ENCODE measurements at places on chromosomes 4 and X.

DNA sequence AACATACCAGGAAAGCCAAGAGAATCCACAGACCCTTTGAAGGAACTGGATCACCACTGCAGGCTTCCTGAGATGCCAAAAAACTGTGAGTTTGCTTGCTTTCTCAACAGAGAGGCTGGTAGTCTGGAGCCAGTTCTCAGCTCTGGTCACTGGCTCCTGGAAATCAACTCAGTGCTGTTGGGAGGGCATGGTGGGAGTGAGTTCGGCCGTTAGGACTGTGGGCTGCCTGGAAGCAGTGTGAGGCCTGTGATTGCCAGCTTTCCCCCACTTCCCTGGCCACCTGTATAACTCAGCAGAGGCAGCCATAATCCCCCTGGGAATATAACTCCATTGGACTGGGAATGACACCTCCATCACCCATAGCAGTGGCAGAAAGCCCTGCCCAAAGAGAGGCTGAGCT, 122.0 kb upstream of the FSTL5 start:
- no peak for DNase-seq

DNA sequence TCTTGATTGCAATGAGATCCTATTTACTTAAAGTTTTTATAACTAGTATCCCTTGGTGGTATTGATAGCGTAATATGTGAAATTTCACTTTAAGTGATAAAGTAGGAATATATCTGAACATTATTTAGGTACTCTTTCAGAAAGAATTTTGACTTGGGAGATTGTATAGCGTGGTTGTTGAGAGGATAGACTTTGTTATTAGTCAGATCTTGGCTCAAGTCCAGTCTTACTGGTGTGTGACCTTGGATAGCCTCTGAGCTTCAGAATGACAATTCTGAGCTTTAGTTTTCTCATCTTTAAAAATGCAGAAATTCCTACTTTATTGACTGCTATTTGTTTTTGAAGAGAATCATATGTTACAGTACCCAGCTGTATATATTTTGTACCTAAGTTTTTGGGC, 32.6 kb downstream of the DCK start:
- DNase-seq, result no peak

GRCh38 chr4:186704057-186704456, 19.6 kb downstream of the FAT1 start:
- DNase-seq, result no peak

GRCh38 chrX:5632061-5632614, 596.5 kb downstream of the NLGN4X start:
- DNase-seq, result peak; percentile 0

- DNase-seq, result no peak
Measured at GRCh38 chr4:10747186-10747585, 62.6 kb upstream of the CLNK start.

GRCh38 chr4:17817027-17817426, 6.2 kb downstream of the NCAPG start:
- DNase-seq, result no peak

- DNase-seq, result no peak
Measured at GRCh38 chr4:80069108-80069836, 3.8 kb downstream of the ANTXR2 start.

- DNase-seq, result no peak
Measured at GRCh38 chrX:124690495-124690894, 344.1 kb downstream of the SH2D1A start.

- no peak for DNase-seq
Measured at GRCh38 chr4:73055241-73055897, 14.1 kb downstream of the COX18 start.

- no peak for DNase-seq
Measured at GRCh38 chr4:138866314-138866713, 149.3 kb upstream of the NOCT start.

- DNase-seq, result no peak
Measured at GRCh38 chr4:125836597-125837195, 521.9 kb downstream of the FAT4 start.

GRCh38 chr4:152032722-152033131, 271.9 kb upstream of the GATB start:
- no peak for DNase-seq

DNA sequence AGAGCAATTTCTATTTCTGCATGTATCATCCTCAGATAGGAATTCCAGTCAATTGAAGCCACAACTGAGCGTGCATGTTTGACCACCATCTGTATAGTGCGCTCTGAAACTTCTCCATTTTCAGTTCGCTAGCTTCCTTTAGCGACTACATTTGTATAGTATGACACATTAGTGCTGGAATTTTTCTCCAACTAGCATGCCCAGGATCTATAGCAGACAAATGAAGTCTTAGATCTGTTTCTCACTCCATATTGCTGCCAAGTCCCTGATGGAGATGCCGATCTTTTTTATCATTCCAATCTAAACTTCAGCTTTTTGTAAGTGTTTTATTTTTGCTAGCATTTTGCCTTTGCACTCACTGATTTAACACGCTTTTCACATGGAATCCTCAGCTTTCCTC, 774.8 kb upstream of the TENM3 start:
- DNase-seq, result no peak

GRCh38 chr4:52290466-52290865, 239.4 kb downstream of the SPATA18 start:
- DNase-seq, result no peak

DNA sequence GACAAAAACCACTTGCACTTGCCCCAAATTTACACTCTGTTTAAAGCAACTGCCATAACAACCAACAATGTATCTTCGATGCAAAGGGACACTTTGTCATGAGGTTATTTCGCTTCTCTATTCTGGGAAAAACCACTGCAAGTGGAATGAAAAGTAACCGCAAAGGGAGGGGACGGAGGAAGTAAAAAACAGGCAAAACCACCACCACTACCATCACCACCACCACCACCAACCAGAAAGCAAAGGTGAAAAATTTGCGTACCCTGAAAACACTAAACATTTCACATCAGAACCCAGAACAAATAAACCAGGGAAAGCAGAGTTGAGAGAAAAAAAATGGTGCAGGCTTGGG, 1.2 kb upstream of the N4BP2 start:
- peak; percentile 18 for DNase-seq

DNA sequence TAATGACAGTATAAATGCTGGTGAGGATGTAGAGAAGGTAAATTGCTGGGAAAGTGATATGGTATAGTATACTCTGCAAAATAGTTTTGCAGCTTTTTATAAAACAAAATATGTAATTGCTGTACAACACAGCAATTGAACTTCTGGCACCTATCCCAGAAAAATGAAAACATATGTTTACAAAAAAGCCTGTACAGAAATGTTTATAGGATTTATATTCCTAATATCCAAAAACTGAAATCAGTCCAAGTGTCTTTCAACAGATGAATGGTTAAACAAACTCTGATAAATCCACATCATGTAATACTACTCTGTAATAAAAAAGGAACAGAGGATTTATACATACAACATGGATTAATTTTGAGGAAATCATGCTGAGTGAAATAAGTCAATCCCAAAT, 198.4 kb upstream of the ACTRT1 start:
- DNase-seq, result no peak

DNA sequence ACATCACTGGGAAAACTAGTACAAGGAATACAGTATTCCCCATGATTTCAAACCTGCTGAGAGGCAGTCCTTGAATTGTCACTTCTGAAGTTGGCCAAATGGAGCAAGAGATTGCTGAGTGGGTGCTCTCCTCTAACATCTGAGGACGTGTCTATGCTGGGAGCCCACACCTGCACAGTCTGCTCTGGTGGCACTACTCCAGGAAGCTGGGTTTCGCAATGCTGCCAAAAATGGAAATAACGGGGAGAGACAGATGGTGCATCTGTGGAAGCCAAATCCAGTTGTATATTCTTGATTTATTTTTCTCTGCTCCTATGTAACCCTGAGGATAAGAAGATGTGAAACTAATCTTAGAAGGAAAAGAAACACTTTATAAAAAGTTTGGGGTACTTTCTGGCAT, 240.1 kb upstream of the CTSO start:
- DNase-seq, result no peak

DNA sequence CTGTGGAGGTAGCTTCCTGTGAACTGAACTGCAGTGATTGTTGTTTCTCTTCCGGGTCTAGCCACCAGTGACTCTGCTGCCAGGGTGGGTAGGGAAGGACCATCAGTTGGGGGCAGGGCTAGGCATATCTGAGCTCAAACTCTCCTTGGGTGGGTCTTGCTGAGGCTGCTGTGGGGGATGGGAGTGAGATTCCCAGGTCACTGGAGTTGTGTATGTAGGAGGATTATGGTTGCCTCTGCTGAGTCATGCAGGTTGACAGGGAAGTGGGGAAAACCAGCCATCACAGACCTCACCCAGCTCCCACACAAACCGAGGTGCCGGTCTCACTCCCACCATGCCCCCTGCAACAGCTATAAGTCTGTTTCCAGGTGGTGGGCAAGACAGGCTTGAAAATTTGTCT, 1937.8 kb downstream of the PCDH7 start:
- DNase-seq, result no peak

GRCh38 chr4:55178226-55179005, 53.0 kb upstream of the KDR start:
- no peak for DNase-seq

DNA sequence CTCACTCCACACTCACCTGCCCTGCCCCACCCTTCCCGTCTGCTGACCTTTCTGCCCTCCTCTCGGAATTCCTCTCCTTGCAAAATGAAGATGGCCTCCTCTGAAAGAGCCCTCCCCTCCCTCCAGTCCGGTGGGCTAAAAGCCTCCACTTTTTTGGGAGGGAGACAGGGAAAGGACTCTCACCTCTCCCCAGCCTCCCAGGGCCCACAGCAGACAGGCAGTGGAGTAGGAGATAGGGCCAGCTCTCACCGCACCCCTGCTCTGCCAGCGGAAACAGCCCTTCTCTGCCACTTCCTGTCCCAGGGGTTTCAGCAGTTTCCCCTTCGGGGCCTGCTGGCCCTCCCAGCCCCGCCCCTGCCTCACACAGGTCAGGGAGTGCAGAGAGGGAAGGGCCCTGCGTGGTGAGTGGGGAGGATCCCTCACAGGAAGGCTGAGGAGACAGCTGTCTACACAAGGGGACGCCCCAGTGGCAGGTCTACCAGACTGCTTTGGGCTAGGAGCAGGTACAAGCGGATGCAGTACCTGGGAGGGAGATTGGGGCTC, 18.2 kb downstream of the ELF4 start:
- DNase-seq, result no peak

DNA sequence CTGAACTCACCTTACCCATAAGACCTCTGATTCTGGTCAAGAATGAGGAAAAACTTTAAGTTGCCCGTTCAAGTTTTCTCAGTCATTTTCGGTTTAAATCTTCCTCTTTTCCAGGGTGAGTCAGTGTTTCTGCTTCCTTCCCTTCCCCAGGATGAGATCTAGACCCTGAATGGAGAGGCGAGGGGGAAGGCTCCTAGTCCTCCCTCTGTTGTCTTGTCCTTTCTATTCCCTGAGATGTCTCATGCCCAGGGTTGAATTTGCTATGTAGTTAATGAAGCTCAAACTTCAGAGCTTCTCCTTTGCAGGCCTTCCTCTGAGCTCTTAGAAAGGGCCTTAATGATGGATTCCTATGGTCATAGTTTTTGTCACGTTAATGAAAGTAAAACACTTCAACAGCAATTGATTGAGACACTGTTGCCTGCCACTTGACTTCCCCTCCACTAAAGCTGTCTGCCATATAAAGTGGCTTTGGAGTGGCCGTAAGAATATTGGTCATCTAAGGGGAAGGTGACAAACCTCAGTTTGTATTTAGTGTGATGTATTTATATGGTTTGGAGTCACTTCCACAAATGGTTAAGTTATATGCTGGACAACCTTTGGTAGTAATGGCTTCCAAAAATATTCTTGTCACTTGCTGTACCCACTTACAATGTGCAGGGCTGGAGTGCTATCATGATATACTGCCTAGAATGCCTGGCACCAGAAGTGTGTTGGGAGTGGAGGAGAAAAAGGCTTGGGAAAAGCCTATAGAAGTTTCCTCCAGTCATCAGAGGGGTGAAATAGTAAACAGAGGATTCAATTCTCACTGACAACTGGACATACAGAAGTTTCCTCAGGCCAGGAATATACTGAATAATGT, 24.3 kb upstream of the GPRIN3 start:
- no peak for DNase-seq

- DNase-seq, result no peak
Measured at GRCh38 chrX:5431823-5432222, 796.8 kb downstream of the NLGN4X start.

- peak; percentile 76 for DNase-seq
Measured at GRCh38 chrX:46327566-46328115, 217.6 kb downstream of the ZNF674 start.

GRCh38 chr4:21947791-21948346, 703 bp downstream of the KCNIP4 start:
- DNase-seq, result no peak

DNA sequence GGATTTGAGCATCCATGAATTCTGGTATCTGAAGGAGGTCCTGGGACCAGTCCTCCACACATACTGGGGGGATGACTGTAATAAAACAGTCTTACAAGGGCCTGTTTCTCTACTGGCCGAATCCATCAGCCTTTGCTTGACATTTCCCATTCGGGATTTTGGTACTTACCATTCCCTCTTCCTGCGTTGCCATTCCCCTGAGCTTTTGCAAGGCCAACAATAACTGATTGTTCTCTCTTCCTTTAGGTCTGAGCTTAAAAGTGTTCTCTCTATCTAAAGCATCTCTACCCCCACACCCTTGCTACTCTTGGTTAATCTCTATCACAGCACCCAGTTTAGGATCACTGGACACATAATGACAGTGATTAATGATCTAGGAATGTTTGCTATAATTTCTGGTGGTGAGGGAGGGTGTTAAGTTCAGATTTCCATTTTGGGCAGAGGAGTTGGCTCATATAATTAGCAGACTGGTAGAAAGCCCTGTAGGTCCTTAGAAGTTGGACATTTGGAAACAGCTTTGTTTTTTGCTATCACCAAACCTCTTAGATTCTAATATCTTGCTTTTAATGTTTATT, 29.4 kb downstream of the TMA16 start:
- no peak for DNase-seq

DNA sequence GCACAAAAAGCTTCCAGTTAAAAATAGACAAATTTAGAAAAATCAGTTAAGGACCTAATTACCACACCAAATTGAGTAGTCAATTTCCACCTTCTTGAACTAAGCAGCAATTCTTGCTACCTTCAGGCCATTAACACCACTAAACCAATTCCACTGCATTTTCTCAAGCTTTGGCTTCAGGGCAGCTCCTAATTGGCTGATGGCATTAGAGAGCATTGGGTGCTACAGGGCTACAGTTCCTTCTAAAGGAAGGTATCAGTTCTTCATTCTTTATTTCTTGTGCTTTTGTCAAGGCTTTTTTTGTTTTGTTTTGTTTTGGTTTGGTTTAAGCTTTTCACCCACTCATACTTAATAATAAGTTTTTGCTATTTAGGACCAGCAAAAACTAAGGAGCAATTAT, 90.2 kb upstream of the FAM241A start:
- no peak for DNase-seq

DNA sequence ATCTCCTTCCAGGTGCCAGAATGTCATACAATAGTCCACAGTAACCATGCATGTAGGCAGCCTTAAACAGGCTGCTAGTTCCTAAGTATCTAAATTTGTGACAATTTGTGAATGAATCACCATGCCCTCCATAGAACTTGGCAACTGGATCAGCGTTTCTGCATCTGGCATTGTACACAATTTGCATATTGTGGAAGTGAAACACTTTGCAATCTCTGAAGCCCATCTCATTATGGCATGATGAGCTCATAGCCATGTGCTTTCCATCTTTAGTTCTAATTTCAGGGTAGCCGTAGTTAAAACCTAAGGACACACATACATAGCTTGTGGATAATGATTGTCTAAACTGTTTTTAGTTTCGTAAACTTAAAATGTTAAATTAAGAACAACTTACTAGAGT, 573.6 kb downstream of the PPP4R3C start:
- DNase-seq, result no peak

Data from neuronal stem cell (in vitro differentiated cells).